Stimulated activated effector memory CD8-positive, alpha-beta T cell treated with anti-CD3 and anti-CD28 coated beads, Interleukin-12 subunit alpha, Interleukin-12 subunit beta, amount 100 ng/mL, for 72 hours (primary cell): ENCODE measurements at places on chromosomes 2 and 18.

- DNase-seq: no peak
These were observed 293.5 kb downstream of the ARHGAP15 start for GRCh38 chr2:143422681-143423080.

GRCh38 chr2:159157361-159158209 lies 128.9 kb downstream of the WDSUB1 start:
- no peak for DNase-seq

- DNase-seq: no peak
These were observed 45.3 kb upstream of the RFX8 start for GRCh38 chr2:101520246-101520645.

DNA sequence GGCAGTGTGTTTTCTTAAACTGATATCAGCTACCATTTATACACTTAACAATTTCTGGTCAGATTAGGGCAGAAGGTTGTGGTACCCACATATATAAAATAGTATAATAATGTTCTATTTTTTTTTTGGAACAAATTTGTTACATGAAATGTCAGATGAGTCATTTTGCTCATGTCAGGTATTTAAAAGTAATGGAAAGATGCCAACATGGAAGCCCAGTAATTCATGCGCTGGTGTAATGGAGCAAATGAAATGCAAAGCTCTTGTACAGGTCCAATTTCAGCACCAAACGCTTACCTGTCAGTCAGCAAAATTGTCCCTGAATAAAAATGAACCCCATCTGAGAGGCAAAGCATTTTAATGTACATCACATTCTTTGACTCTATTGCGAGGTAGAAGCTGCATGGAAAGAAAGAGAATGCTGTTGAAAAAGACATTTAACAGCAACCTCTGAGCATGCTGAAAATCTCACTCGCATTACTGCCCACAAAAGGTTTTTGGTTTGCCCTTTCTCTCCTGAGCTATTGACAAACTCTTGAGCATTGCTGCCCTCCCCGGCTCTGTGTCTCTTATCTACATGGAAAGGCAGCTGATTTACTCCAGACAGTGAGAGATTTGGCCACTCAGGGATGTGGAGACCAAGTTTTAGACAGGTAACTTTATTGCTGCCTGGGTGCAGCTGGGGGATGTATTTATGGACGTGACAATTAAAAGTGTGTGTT lies 217.5 kb downstream of the CAMKMT start:
- no peak for DNase-seq

DNA sequence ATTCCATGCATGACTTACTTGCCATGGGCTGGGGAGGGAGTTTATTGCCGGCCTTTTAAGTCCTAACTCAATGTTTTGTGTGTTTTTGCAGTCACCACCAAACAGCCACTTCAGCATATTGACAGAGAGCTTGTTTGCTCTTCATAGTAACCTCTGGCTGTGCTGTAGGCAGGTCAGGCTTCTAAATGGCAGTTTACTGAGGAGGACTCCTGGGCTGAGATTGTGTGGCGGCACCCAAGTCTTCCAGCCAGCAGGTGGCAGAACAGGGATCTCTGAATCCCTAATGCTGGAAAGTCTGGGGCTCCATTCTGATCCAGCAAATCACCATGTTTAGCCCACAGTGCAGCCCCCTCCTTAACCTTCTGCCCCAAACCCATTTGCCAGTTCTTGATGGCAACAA lies 121.2 kb downstream of the CAPN13 start:
- peak; percentile 45 for DNase-seq

- no peak for DNase-seq
These were observed 97.7 kb downstream of the TWIST2 start for GRCh38 chr2:238945433-238946150.

GRCh38 chr2:183543731-183544130 lies 419.5 kb downstream of the NUP35 start:
- no peak for DNase-seq

DNA sequence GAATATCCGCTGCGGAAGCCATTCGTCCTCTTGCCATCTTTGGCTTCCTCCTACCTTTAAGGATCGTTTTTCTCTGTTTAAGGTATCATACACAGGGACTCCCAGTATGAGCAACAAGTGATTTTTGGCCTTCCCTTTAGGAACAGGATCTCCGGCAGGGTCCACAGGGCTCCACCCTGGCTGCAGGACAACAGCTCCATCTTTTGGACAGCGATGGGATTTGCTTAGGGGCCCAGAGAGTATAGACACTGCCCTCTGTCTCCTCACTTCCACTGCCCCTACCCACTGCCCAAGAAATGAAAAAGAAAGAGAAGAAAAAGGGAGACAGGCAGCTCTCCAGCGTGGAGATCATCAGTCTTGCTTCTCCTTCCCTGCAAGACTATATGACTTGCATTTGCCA lies 224.5 kb downstream of the UXS1 start:
- no peak for DNase-seq

DNA sequence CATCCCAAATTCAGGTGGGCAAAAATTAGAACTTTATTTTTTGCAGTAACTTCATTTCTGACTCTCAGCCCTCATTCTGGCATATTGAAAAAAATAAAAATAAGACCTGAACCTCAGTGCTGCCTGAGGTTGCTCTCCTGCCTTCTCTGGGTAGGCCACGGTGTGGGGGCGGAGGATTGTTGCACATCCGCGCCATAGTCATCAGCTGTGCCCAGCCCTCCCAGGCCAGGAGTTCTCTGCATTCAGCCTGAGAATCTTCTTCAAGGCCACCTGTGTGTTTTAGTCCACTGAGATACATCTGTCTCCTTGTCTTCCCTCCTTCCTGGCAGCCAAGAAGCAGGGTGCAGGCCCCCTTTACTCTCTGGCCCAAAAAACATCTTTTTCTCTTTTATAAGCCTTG lies 94.7 kb downstream of the ARMC9 start:
- DNase-seq: no peak

- no peak for DNase-seq
These were observed 17.6 kb upstream of the ZAP70 start for GRCh38 chr2:97695744-97696143.

GRCh38 chr2:157894694-157895435 lies 18.7 kb upstream of the ACVR1 start:
- no peak for DNase-seq

DNA sequence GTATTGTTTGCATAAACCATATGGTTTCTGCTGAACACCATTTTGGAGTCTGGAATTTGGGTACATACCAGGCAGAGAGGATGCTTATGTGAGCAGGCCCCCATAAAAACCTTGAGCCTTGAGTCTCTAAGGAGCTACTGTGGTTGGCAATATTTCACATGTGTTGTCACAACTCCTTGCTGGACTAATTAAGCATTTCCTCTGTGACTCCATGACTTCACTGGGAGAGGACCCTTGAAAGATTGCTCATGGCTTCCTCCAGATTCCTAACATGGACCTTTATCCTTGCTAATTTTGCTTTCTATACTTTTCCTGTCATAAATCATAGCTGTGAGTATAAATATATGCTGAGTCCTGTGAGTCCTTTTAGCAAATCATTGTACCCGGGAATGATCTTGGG lies 7.6 kb upstream of the COQ10B start:
- no peak for DNase-seq

DNA sequence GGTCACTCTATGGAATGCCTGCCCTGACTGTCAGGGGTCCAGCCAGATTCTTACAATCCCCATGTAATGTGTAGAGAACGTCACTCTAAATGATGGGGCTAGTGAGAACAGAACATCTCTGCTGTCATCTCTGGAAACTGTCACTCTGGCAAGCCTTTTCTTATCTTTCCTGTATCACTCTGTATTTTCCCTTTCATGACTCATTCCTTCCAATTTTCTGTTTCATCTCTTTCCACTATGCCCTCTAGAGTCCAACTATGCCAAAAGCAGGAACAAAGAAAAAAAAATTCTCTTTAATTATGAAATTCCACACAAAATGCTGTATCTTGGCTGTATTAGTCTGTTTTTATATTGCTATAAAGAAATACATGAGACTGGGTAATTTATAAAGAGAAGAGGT lies 608.8 kb downstream of the ADCYAP1 start:
- no peak for DNase-seq

DNA sequence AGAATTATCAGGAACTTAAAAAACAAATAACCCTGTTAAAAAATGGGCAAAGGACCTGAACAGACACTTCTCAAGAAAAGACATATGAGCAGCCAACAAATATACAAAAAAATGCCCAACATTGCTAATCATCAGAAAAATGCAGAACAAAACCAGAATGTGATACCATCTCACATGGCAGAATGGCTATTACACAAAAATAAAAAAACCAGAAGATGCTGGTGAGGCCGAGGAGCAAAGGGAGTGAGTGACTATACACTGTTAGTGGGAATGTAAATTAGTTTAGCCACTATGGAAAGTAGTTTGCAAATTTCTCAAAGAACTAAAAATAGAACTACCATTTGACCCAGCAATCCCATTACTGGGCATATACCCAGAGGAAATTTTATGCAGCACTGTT lies 95.8 kb upstream of the DSEL start:
- DNase-seq: no peak

DNA sequence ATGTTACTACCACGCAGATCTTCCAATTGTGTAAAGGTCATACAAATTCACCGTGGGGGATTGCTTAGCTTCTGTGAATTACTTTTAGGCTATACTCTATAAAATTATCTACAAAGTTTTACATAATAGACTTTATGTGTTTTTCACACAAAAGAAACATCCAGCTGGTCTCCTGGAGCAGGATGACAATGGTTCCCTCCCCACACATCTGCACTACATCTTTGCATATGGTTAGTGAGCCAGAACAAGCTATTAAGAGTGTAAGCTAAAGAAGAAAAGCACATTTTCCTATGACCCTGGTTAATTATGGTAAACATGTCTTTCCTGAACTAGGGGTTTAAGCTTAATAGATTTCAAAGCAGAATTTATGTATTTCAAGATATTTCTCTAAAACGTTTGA lies 295.1 kb downstream of the ASXL3 start:
- no peak for DNase-seq

DNA sequence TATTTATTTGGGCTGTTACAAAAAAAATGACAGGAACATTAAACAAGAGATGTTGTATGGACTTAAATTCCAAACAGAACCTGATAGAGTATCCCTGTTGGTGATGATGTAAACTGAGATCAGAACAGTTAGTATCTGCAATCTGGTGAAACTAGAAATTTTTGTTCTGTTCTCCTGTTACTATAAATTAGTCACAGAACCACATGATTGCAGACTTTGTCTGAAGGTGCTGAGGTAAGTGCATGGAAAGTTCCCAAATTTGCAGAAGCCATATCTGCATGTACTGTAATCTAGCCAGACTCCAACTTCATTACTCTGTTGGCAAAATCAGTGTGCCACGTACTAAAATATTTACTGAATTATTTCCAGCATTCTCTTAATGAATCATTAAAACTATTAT lies 516.3 kb upstream of the FSIP2 start:
- DNase-seq: no peak

DNA sequence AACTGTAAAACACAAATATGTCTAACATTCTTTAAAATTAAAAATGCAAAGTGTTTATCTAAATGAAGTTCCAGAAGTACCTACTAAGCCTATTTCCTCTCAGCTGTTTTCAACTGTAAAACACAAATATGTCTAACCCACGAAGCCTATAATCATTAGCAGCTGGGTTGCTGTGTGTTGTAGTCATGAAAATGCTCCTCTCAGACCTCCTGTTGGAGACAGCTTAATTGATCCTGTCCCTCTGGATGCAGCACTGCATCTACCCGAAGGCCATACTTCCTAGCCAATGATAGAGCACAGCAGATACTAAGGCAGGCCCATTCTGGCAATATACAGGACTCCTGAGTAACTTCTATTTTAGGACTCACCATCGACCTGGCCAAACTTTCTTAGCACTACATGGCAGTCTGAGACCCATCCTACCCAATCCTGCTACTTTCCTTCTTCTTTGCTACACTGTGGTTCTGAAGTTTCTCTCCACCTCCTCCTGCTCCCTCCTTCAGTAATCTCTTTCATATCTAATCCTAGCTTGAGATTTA lies 92.5 kb upstream of the RBBP8 start:
- no peak for DNase-seq

GRCh38 chr2:204313256-204313655 lies 232.0 kb upstream of the PARD3B start:
- DNase-seq: no peak

DNA sequence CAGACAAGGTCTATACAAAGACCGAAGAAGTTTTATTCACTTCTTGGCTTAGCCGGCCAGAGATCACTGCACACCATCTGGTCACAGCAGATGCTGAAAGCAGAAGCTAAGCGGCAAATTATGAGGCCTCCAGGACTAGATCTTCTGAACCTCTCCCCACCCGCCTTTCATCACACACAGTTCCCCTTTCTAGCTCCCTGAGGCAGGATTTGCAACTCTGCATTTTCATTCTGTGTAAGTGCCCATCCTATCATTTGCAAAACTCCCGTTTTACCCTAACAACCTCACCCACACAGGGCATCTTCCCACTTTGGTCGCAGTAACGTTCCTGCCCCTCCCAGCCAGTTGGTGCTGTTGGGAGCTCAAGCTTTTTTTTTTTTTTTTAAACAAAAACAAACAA lies 3.1 kb upstream of the MOB1A start:
- DNase-seq: no peak

- peak; percentile 72 for DNase-seq
These were observed 35.4 kb upstream of the PGAP1 start for GRCh38 chr2:196961889-196962288.

- no peak for DNase-seq
These were observed 24.5 kb upstream of the PEX13 start for GRCh38 chr2:60992985-60993392.

- no peak for DNase-seq
These were observed 1574.2 kb upstream of the PIK3C3 start for GRCh38 chr18:40380686-40381439.

DNA sequence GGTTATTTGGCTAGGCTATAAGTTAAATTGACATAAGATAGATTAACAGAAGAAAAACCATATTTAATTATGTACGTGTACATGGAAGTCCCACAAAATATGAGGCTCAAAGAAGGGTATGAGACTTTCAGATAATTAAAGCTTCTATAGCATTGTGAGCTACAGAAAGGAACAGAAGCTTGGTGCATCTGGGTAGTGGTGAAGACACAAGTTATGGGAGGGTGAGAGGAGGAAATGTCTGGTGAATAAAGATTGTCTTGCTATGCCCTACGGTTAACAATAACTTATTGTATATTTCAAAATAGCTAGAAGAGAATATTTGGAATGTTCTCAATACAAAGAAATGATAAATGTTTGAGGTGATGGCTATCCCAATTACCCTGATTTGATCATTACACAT lies 6.8 kb upstream of the FAM124B start:
- no peak for DNase-seq

DNA sequence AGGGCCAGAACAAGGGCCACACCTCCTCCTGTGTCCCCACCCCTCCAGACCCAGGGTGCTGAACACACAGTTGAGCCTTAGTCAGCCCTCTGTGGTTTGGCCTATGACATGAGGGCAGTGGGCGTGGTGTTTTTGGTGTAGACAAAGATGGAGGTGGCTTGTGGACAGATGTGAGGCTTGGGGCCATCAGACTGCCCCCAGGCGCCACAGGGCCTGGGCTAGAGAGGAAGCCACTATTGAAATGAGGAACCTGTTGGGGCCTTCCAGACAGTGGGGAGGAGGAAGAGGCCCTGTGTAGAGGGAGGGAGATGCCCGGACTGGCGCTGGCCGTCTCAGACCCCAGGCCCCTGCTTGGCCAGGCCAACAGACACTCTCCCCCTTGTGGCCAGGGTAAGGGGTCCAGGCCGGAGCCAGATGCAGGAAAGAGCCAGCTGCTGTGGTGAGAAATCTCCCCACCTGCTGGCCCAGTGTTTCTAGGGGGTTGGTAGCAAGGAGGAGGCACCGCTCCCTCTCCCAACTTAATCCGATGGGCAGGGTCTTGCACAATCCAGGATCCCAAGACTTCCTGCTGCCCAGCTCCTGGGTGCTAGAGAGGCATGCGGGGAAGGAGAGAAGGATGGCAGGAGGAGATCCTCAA lies 53.8 kb downstream of the SMAD7 start:
- DNase-seq: peak; percentile 37

GRCh38 chr2:5700551-5700950 lies 8.4 kb downstream of the SOX11 start:
- DNase-seq: no peak
